ENCODE measurements at places on chromosomes 16 and 17.

- DNase-seq, result peak; percentile 48
Observed at GRCh38 chr17:18184143-18185031, 759 bp downstream of the ALKBH5 start.

GRCh38 chr17:40975516-40975915, 8.6 kb downstream of the KRT40 start:
- DNase-seq, result no peak

GRCh38 chr16:72182976-72183375, 11.0 kb upstream of the PMFBP1 start:
- no peak for DNase-seq

- no peak for DNase-seq
Observed at GRCh38 chr17:40145476-40145875, 5.1 kb downstream of the CASC3 start.
